ENCODE measurements at places on chromosomes 5 and 9.

DNA sequence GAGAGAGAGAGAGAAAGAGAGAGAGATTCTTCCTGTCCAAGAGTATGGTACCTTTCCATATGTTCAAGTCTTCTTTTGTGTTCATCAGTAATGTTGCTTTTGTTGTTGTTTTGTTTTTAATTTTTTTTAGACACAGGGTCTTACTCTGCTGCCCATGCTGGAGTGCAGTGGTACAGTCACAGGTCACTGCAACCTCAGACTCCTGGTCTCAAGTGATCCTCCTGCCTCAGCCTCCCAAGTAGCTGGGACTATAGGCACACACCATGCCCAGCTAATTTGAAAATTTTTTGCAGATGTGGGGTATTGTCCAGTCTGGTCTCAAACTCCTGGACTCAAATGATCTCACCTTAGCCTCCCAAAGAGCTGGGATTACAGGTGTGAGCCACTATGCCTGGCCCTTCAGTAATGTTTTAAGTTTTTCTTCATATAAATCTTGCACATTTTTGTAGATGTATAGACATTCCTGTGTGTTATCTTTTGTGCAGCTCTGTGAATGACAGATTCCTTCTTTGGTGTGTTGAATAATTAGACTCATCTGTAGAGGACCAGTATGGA is 36.3 kb downstream of the ZNF483 start:
- H3K4me3 ChIP-seq: no peak overlapping the region
- peaks cover 8% of the 10 kb centered on the region for H3K36me3 ChIP-seq
- no peaks in the 10 kb centered on the region for H3K27me3 ChIP-seq
- DNase-seq: no peak
- H3K4me1 ChIP-seq: no peaks in the 10 kb centered on the region
- no peak overlapping the region for H3K27ac ChIP-seq

DNA sequence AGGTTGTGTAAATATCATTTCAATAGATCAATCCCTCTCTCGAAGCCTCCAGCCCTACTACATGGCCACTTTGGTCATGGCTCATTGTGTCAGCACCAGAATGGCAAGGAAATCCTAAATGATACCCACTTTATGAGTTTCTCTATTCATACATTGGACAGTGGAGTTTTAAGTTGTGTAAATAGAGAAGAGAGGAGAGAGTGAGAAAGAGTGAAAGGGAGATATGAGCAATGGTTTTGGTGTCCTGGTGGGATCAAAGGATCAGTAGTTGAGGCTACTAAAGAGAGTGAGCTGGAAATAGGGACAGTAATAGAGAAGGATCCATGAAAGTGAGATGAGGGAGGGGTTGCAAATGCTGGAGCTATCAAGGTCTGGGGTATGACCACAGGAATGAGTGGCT is 31.5 kb upstream of the GZMA start:
- H3K4me1 ChIP-seq: peaks cover 3% of the 10 kb centered on the region
- no peaks in the 10 kb centered on the region for H3K27me3 ChIP-seq
- H3K4me3 ChIP-seq: no peak overlapping the region
- no peak overlapping the region for H3K27ac ChIP-seq
- no peak for DNase-seq

GRCh38 chr5:156221816-156222215 is 105.1 kb upstream of the SGCD start:
- H3K4me3 ChIP-seq: no peak overlapping the region
- H3K27ac ChIP-seq: no peak overlapping the region
- H3K27me3 ChIP-seq: no peaks in the 10 kb centered on the region
- H3K36me3 ChIP-seq: no peaks in the 10 kb centered on the region
- DNase-seq: no peak
- no peaks in the 10 kb centered on the region for H3K4me1 ChIP-seq

DNA sequence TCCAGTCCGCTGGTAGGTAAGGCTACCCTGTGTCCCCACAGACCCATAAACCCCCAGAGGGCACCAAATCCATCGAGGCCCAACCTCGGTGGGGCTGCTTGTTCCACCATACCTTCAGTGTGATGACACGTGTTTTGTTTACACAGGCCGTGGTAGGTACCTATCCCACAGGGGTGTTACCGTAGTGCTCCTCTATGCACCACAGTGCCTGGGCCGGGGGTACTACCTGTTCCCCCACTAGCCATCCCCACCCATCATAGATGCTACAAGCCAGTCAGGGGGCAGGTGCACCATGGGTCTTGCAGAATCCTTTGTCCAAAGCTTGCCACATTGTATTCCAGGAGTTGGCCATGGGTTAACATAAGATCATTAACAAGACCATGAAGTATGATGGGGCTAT is 796.2 kb downstream of the EFNA5 start:
- H3K27ac ChIP-seq: no peak overlapping the region
- no peaks in the 10 kb centered on the region for H3K4me1 ChIP-seq
- no peaks in the 10 kb centered on the region for H3K36me3 ChIP-seq
- H3K4me3 ChIP-seq: no peak overlapping the region
- no peak for DNase-seq

GRCh38 chr5:38667499-38667776 is 111.0 kb upstream of the LIFR start:
- H3K4me1 ChIP-seq: no peaks in the 10 kb centered on the region
- no peaks in the 10 kb centered on the region for H3K27me3 ChIP-seq
- no peak overlapping the region for H3K4me3 ChIP-seq
- DNase-seq: no peak

- no peaks in the 10 kb centered on the region for H3K36me3 ChIP-seq
- DNase-seq: no peak
- no peak overlapping the region for H3K4me3 ChIP-seq
- no peak overlapping the region for H3K27ac ChIP-seq
These were observed 276.7 kb upstream of the TMEM161B start for GRCh38 chr5:88545338-88545737.

- DNase-seq: no peak
- H3K36me3 ChIP-seq: peaks cover 1% of the 10 kb centered on the region
- peaks cover 60% of the 10 kb centered on the region for H3K4me1 ChIP-seq
- H3K27ac ChIP-seq: peak overlapping the region; percentile 87
- H3K27me3 ChIP-seq: no peaks in the 10 kb centered on the region
These were observed 6.2 kb downstream of the NEK6 start for GRCh38 chr9:124263800-124264426.

GRCh38 chr5:74244406-74244805 is 396.1 kb downstream of the ENC1 start:
- H3K36me3 ChIP-seq: no peaks in the 10 kb centered on the region
- H3K27me3 ChIP-seq: no peaks in the 10 kb centered on the region
- H3K4me3 ChIP-seq: no peak overlapping the region

GRCh38 chr9:11872471-11872870 is 820.7 kb upstream of the TYRP1 start:
- H3K27me3 ChIP-seq: no peaks in the 10 kb centered on the region
- H3K36me3 ChIP-seq: no peaks in the 10 kb centered on the region
- H3K4me1 ChIP-seq: no peaks in the 10 kb centered on the region
- no peak overlapping the region for H3K4me3 ChIP-seq
- no peak overlapping the region for H3K27ac ChIP-seq

DNA sequence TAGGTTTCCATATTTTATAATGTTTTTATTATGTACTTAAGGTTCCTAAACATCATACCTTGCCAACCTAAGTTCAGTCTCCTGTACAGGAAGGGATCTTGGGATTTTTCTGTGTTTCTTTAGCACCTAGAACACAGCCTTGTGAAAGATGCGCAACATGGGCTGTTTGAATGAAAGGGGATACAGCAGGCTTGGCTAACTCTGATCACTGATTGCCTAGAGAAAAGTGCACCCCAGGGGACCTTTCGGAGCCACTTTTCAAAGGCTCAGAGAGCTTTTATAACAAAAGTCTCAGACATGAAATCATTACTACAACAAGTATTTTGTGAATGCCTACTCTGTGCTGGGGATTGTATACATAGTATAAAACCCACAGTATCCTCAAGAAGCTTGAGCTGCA is 261.6 kb downstream of the BNC2 start:
- no peaks in the 10 kb centered on the region for H3K4me1 ChIP-seq
- H3K36me3 ChIP-seq: no peaks in the 10 kb centered on the region
- DNase-seq: no peak
- no peak overlapping the region for H3K4me3 ChIP-seq

DNA sequence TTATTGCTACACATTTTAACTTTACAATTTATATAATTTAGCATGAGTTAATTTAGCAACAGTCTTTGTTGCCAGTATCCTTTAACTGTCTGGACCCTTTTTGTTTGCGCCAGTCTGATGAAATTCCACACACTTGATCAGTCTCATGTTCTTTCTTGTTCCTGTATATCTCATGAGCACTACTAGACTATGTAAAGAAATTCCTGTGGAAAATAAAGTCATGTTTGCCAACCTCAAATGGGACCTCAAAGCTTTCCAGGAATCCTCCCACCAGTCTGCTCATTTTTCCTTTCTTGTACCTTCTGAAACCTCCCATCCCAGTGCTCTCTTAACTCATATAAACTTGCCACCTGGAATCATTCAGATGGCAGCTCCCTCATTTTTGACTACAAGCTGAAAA is 8.0 kb downstream of the DMXL1 start:
- H3K4me1 ChIP-seq: no peaks in the 10 kb centered on the region
- no peaks in the 10 kb centered on the region for H3K27me3 ChIP-seq
- no peak for DNase-seq
- H3K36me3 ChIP-seq: no peaks in the 10 kb centered on the region

All from neuronal stem cell (in vitro differentiated cells).